ENCODE measurements at places on chromosomes 4 and X.

DNA sequence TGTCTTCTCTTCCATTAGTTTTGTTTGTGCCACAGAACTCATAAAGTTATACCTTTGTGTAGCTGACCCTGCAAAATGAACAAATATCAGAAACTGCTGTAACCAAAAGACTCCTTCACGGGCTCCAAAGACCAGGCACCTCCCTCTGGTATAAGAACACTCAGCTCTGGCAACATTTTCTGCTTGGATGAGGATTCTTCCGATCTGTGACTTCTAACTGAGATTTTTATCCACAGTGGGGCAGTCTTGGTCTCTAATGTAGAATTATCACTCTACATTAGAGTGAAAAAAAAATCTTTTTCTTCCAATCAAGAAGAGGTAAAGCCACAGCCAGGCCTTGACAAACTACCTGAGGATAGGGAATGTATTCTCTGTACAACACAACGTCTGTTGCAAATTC lies 38.5 kb upstream of the PRSS48 start:
- DNase-seq: peak; percentile 2

- DNase-seq: peak; percentile 76
Observed at GRCh38 chrX:50779694-50780093, 34.3 kb downstream of the SHROOM4 start.

GRCh38 chr4:47210828-47211227 lies 179.5 kb downstream of the GABRB1 start:
- DNase-seq: no peak

DNA sequence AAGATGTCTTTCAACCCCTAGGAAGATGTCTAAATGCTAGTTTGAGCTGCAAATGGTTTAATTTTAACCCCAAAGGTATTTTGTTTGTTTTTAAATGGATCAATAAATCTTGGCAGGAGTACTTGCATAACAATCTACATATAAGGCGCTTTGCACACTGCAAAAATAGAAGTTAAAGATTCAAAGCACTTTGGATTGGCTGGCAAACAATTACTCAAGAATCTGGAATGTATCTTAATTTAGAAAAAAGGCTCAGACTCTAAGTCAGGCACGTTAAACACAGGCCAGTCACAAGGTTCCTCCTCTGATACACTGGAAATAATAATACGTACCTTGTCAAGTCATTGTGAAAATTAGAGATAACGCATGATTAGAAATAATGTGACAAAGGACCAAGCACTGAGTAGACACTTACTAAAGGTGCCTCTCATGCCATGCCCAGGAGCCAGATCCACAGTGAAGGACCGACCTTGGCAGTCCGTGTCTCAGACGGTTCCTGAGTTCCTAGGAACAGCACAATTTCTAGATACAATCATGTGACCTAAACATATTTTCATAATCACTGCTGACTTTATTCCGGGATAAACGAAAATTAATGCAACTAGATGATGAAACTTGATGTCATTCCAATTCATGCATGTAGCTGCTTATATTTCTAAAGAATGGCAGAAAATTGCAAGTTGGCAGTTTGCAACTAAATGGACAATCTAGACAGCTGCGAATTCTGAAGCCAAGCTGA lies 49.6 kb downstream of the PROM1 start:
- DNase-seq: no peak

- no peak for DNase-seq
Observed at GRCh38 chrX:134736356-134736755, 78.1 kb upstream of the PLAC1 start.

DNA sequence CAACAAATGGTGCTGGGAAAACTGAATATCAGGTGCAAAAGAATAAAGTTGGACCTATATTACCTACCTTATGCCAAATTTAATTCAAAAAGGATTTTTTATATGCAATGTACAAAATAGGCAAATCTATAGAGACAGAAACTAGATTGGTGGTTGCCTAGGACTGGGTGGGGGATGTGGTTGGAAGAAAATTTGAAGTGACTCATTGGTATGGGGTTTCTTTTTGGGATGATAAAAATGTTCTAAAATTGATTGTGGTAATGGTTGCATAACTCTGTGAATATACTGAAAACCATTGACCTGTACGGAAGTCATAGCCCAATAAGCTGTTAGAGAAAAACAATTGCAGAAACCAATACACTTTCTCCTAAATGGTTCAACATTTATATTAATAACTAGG lies 72.1 kb downstream of the COL4A5 start:
- DNase-seq: no peak

DNA sequence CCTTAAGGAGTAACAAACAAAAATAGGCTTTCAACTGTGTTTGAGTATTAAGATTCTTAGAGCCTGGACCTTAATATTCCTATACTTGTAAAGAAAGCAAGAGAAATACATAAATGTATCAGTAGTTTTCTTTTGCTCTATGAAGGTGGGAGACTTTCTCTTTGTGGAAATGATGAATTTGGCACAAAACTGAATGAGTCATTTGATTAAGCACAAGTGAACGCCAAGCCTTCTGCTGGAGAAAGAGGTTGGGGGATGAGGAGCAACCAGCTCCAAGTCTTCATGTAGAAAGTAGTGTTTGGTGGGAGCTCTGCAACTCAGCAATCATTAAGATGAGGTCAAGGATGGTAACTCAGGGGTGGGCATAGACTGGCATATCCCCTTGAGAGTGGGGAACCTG lies 49.6 kb downstream of the MEPE start:
- no peak for DNase-seq

GRCh38 chr4:150867148-150867547 lies 147.9 kb downstream of the LRBA start:
- peak; percentile 93 for DNase-seq

- no peak for DNase-seq
Observed at GRCh38 chr4:80011636-80012236, 61.3 kb downstream of the ANTXR2 start.

GRCh38 chrX:43836435-43837184 lies 45.6 kb downstream of the MAOB start:
- DNase-seq: no peak

DNA sequence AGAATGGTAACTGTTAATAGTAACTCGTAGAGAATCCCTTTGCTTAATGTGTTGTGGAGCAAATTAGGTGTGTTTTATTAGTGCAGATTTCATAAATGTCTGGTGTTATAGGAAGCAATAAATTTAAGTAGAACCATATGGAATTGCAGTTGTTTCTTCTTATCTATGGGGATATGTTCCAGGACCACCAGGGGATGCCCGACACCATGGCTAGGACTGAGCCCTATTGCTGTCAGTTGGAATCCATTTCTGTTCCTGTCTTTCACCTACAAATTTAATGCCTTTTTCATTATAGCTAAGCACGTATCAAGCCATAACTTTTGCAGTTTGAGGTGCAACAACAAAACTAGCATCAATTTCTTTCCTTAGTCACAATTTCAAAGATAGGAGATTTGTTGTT lies 72.5 kb downstream of the DDIT4L start:
- DNase-seq: no peak

DNA sequence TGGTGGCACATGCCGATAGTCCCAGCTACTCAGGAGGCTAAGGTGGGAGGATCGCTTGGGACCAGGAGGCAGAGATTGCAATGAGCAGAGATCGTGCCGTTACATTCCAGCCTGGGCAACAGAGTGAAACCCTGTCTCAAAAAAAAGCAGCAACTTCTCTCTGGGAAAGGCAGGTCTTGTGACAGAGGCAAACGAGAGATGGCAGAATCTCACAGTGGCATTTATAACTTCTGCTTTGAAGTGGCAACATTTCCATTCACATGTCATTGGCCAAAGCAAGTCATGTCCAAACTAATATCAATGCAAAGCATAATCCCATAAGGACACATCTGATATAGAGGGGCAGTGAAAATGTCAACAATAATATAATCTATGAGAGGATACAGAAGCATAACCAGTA lies 79.8 kb downstream of the PPEF2 start:
- DNase-seq: no peak

GRCh38 chr4:929096-929765 lies 2.9 kb downstream of the GAK start:
- DNase-seq: no peak

GRCh38 chr4:120406960-120407359 lies 340.3 kb upstream of the MAD2L1 start:
- no peak for DNase-seq

GRCh38 chr4:87077914-87078585 lies 142.4 kb downstream of the KLHL8 start:
- no peak for DNase-seq

DNA sequence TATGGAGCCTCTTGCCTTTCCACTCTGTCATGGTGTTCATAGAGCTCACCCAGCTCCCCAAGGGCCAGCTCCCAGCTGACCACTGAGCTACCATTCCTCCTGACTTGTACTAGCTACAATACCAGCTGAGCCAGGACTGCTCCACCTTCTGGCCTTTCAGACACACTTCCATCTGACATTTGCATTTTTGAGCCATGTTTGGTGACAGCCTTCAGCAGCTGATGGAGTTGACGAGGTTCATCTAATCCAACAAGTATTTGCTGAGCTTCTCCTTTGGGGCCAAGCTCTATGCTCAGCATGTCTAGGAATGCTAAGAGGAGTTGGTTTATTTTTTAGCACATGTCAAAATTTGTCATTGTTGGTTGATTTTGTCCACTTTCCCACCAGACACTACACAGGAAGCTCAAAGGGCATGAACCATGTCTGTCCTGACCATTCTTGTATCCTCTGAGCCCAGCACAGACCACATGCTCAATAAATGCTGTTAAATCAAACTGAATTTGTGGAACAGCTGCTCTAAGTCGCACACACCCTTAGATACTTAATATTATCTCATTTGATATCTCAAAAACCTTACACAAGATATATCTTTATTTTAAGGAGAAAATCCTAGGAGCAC lies 142.6 kb upstream of the PPARGC1A start:
- DNase-seq: no peak

- DNase-seq: no peak
Observed at GRCh38 chr4:113114884-113115283, 65.4 kb downstream of the ANK2 start.

- no peak for DNase-seq
Observed at GRCh38 chr4:30769093-30769492, 48.9 kb downstream of the PCDH7 start.

- no peak for DNase-seq
Observed at GRCh38 chr4:150402871-150403272, 179.1 kb upstream of the MAB21L2 start.

- peak; percentile 29 for DNase-seq
Observed at GRCh38 chr4:7171191-7171900, 21.0 kb upstream of the SORCS2 start.

GRCh38 chr4:88818631-88819470 lies 121.2 kb upstream of the NAP1L5 start:
- DNase-seq: peak; percentile 49

DNA sequence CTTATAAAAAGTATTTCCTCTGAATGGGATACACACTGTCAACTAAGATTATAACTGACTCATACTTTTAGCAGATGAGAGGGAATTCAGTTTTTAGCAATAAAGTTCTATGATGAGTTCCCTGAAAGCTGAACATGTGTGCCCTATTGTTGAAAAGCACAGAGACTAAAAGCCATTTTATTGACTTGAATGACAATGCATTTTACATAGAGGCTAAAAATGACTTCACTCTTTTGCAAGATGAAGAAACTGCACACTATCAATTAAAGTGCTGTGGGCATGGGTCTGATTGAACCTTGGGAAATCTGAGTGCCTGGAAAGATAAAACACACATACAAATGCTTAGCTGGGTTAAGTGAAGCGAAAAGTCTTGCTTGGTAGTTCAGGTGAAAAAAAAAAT lies 633.4 kb downstream of the PDHA2 start:
- DNase-seq: no peak

DNA sequence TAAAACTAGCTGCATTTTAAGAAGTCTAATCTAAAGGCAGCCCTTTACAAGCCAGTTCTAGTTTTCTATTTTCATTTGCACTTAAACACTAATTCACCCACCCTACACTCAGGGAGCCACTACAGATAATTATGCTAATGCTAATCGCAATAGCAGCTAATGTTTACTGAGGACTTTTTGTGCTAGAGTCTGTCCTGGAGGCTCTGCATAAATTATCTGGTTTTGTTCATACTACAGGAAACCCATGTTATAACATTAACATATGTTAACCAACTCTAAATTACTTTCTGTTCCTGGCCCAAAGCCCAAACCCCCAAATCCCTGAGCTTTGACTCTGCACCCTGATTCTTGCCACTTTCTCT lies 480 bp upstream of the RADX start:
- DNase-seq: peak; percentile 32

DNA sequence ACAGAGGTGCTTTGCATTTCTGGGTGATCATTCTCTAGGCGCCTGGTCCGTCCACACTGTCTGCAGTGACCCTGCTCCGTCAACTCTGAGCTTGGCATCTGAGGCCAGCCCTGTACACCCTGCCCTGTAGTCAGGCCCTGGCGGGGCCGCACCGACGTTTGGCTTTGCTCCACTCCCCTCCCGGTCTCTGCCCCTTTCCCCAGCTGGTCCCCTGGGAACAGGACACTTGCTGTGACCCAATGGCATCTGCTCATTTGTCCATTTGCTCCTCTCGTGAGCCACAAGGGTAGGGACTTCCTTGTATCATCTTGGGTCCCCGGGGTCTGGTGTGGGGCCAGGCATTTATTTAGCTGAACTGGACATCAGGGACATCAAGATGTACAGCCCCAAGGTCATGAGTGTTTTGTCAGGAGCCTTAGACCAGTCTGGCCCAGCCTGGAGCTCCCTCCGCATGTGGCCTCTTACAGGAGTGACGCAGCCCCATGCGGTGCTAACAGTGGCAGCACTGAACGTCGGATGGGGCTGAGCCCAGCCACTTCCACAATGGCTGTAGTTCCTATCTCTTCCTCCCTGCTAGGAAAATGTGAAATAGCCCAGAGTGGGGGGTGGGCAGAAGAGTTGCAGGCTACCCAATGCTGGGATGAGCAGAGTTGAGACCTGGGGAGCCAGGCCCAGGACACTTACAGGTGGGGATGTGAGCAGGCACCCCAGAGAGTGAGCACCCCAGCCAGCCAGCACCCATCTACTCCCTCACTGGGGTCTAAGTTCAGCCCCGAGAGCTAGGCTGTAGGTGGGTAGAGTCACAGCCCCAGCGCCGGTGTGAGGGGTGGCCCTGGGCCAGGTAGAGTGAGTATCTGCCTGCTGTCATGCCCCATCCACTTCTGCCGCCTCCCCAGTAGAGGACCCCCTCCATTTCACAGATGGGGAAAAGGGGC lies 2.0 kb upstream of the SH3BP2 start:
- DNase-seq: no peak

DNA sequence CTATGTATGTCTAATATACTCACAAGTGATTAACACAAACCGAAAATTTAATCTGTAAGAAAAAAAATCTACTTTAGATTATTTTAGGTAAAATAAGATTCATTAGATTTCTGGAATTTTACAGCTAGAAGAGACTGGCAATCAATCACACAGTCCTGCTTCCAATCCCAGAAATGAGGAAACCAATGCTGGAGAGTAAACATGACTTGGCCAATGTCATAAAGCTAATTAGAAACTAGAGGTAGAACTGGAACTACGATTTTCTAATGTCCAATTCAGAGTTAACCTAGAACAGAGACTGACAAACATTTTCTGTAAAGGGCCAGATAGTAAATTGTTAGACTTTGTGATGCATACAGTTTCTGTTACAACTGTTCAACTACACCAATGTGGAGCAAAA lies 123.6 kb downstream of the CORIN start:
- DNase-seq: no peak
